ENCODE measurements at places on chromosomes 3 and 15.

DNA sequence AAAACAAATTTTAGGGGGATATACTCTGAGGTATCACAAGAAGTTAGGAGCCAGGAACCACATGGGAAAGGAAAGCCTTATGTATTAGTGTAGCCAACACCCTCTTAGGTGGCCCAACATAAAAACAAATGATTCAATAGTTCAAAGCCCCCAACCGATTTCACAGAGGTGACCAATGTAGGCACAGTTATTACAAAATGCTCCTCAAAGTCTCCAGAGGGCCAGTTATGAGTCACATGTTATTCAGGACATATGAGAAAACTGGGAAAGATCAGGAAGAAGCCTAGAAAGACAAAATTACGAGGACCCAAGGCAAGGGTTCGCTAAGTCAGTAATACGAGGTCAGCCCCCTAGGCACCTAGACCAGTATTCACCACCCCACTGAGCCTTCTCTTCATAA is 29.9 kb upstream of the FBN1 start:
- no peak overlapping the region for H3K4me3 ChIP-seq
- H3K27me3 ChIP-seq = no peaks in the 10 kb centered on the region
- no peak for DNase-seq
- no peaks in the 10 kb centered on the region for H3K36me3 ChIP-seq
- H3K4me1 ChIP-seq = no peaks in the 10 kb centered on the region
- no peak overlapping the region for H3K27ac ChIP-seq

- H3K27ac ChIP-seq = no peak overlapping the region
- no peaks in the 10 kb centered on the region for H3K27me3 ChIP-seq
- no peak overlapping the region for H3K4me3 ChIP-seq
- no peak for DNase-seq
- H3K4me1 ChIP-seq = no peaks in the 10 kb centered on the region
- no peaks in the 10 kb centered on the region for H3K36me3 ChIP-seq
These were observed 354.7 kb downstream of the FGF12 start for GRCh38 chr3:192372616-192373015.

DNA sequence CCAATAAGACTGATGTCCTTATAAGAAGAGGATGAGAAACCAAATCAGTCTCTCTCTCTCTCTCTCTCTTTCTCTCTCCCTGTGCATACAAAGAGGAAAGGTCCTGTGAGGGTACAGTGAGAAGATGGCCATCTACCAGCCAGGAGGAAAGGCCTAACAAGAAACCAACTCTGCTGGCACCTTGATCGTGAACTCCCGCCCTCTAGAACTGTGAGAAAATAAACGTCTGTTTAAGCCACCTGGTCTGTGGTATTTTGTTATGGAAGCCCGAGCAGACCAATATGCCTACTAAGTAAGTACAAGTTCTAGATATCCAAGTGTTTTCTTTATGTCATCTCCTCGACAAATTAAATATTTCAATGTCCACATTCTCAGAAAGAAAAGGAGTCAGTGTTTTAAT is 44.9 kb upstream of the TMC3 start:
- peaks cover 24% of the 10 kb centered on the region for H3K27me3 ChIP-seq
- H3K27ac ChIP-seq = no peak overlapping the region
- no peaks in the 10 kb centered on the region for H3K4me1 ChIP-seq
- no peaks in the 10 kb centered on the region for H3K36me3 ChIP-seq
- no peak overlapping the region for H3K4me3 ChIP-seq

DNA sequence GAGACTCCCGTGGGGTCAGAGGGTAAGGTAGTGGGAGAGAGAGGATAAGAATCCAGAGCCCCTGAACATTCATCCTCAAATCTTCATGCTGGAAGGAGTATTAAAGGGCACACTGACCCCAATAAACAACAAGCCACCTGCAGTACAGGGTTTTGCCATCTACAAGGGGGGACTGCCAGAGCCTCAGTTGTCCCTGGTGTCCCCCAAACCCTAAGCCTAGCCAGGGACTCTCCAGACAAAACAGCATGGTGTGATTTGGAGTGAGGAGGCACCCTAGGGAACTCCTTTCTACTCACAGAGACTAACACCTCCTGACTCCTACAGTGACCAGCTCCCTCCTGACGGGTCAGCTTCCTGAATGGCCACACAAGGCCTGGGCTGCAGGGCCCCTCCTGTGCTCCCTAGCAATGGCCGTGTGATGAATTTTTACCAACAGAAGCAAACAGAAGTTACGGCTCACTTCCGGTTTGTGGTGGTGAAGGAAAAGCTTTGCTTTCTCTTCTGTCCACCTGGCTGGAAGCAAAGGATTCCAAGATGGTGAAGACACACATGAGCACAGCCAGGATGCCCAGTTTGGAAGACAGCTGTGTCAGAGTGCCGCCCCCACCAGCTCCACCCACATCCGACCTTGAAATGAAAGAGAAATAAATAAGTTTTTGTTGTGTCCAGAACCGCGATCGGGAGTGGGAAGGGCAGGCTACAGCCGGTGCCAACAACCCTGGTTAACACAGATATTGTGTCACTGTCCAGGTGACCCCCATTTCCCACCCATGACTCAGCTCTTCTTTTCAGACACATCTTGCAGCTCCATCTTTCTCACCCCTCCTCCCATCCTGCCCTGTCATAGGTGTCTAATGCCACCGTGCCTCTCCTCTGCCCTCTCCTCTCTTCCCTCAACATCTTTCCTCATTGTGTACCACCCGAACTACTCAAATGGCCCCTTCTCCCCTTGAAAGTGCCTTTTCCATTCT is 69.6 kb upstream of the ATP13A3 start:
- no peak for DNase-seq
- H3K4me3 ChIP-seq = no peak overlapping the region
- H3K27ac ChIP-seq = no peak overlapping the region
- H3K36me3 ChIP-seq = no peaks in the 10 kb centered on the region

DNA sequence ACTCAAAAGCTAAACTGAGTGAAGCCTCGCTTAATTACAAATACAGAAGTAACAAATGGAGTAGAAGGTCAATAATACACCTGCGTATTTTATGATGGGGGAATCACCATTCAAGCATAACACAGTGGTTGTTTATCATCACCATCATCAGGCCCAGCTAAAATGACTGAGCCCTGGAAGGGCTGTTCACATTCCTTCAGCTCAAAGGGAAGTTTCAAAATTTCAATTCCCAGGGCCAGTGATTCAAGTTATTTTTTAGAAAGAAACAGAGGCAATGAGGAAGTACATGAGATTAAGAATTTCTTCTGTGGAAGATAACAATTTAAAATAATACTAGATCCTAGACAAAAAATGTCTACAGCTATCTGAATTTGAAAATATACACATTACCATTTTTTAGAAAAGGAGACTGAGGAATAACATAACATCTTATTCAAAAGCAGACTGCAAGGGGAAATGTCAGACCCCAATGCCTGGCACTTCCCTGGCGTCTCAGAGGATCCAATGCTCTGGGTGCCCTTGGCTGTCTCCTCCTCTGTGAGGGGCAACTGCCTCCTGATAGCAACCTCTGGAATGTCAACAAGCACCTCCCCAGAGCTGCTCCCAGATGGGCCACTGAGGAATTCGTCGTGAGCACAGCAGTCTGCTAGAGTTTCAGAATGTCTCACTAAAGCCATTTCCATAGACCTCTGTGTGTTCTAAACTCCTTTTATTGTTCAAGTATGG is 22.8 kb downstream of the EHD4 start:
- H3K4me3 ChIP-seq = no peak overlapping the region
- H3K27me3 ChIP-seq = no peaks in the 10 kb centered on the region
- H3K36me3 ChIP-seq = no peaks in the 10 kb centered on the region
- no peak for DNase-seq
- H3K4me1 ChIP-seq = peaks cover 5% of the 10 kb centered on the region

DNA sequence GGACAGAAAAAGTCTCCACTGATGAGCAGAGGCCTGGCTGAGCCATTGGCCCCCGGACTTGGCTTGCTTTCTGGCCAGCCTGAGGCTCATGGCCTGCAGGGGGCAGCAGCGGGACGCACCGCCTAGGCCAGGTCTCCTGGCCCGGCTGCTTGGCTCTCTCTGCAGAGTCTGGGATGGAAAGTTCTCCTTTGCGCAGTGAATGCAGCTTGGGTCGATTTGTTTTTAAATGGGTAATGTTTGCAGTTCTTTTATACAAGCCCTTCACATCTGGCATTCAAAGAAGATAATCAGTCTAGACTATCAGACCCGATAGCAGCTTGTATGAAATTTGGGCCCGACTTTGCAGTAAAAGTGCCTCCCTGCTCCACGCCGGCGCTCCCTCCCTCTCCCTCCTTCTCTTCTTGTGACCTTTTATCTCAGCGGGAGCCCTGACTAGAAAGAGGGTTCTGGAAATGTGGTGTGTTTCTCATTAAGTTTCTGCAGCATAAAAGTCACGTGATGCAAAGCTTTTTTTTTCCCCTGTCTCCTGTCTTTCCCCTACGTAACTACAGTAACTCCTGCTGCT is 59.9 kb downstream of the ZNF621 start:
- no peaks in the 10 kb centered on the region for H3K4me1 ChIP-seq
- H3K27me3 ChIP-seq = no peaks in the 10 kb centered on the region
- H3K36me3 ChIP-seq = no peaks in the 10 kb centered on the region

GRCh38 chr3:188068342-188068741 is 85.6 kb upstream of the LPP start:
- peaks cover 9% of the 10 kb centered on the region for H3K4me1 ChIP-seq
- H3K27me3 ChIP-seq = no peaks in the 10 kb centered on the region
- no peak for DNase-seq
- H3K36me3 ChIP-seq = no peaks in the 10 kb centered on the region
- H3K4me3 ChIP-seq = no peak overlapping the region

GRCh38 chr3:149638228-149639092 is 19.4 kb downstream of the WWTR1 start:
- H3K4me1 ChIP-seq = 0 out of 2 replicates have a peak, but pooled peaks cover 6% of the 10 kb centered on the region
- no peaks in the 10 kb centered on the region for H3K27me3 ChIP-seq
- no peak overlapping the region for H3K4me3 ChIP-seq

DNA sequence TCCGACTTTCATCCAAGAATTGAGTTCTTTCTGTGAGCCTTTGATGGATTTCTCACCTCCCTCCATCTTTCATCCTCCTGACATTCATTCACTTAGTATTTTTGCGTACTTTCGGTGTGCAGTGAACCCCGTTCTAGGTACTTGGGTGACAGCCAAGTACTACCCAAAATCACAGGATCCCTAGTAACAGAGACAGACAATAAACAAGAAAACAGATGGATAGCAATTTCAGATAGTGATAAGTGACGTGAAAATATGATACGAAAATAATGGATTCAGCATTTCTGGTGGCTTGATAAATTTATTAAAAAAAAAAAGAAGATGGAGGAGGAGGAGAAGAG is 264 bp upstream of the CMTM6 start:
- no peak for DNase-seq
- H3K4me3 ChIP-seq = peak overlapping the region; percentile 79
- no peaks in the 10 kb centered on the region for H3K36me3 ChIP-seq
- H3K4me1 ChIP-seq = peaks cover 8% of the 10 kb centered on the region

GRCh38 chr15:45918839-45919238 is 284.0 kb downstream of the SQOR start:
- H3K36me3 ChIP-seq = no peaks in the 10 kb centered on the region
- no peaks in the 10 kb centered on the region for H3K27me3 ChIP-seq
- no peak for DNase-seq
- no peak overlapping the region for H3K4me3 ChIP-seq
- peaks cover 6% of the 10 kb centered on the region for H3K4me1 ChIP-seq
- H3K27ac ChIP-seq = no peak overlapping the region

DNA sequence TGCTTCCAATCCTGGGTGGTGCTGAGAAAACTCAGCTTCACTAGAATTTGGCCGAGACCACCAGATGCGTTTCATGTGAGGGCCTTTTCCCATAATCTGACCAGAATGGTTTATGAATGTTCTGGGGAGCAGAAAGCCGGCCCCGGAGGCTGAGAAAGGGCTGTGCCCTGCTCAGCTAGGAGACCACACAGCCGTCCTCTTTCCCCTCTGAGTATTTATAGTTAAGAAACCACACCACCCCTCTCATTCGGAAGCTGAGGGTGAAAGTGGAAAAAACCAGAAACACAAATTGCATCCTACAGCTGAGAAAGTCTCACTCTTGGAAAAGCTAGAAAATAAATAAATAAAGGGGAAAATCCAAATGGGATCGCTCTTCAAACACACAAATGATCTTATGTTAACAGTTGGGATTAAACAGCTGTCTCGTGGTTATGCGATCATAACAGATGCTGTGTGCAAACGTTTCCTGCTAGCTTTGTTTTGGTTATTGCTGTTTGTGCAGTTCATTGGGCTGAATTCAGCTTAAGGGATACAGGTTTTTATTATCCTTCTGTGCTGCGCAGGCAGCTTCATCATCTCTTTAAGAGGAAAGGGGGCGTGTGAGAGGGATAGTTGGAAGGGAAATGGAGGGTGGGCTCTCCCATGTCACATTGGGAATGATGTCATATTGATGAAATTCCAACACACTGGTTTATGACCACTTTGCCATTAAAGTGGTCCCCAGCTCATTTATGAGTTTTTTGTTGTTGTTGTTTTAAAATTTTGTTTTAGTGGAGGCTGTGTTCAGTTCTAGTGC is 1026.2 kb upstream of the NR2F2 start:
- no peaks in the 10 kb centered on the region for H3K27me3 ChIP-seq
- no peak for DNase-seq
- no peaks in the 10 kb centered on the region for H3K4me1 ChIP-seq
- H3K27ac ChIP-seq = no peak overlapping the region
- H3K4me3 ChIP-seq = no peak overlapping the region

DNA sequence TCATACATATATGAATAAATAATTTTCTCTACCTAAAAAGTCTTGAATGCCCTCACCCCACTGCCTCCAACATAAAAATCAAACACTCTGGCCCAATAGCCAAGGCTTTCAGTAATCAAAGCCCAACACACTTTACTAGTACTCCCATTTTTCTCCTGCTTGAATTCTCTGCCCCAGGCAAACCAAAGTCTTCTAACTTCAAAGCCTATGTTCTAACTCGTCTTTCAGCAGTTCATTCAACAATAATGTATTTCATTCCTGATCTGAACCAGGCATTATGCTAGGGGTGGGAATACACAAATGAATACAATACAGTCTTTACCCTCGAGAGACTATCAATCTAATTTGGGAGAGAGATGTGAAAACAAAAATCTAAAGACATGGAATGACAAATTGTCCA is 11.4 kb upstream of the ZNF592 start:
- no peak overlapping the region for H3K27ac ChIP-seq
- no peaks in the 10 kb centered on the region for H3K36me3 ChIP-seq
- no peaks in the 10 kb centered on the region for H3K27me3 ChIP-seq
- H3K4me1 ChIP-seq = peaks cover 43% of the 10 kb centered on the region
- DNase-seq = no peak
- no peak overlapping the region for H3K4me3 ChIP-seq

DNA sequence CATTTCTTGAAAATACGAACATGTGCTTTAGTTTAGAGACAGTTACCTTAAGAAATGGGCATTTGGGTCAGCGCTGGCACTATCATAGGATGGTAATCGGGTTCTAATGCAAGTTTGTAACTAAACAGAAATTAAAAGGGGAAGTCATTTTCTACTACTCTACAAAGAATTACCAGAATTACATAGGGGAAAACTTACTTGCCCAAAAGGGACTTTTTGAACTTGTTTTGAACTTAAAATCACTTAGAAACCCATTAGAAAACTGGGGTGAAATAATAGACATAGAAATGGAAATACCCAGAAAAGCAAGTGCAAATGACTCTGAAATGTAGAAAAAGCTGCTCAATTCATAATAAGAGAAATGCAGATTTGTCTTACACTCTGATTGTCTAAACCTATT is 44.9 kb downstream of the SPATA16 start:
- H3K27ac ChIP-seq = no peak overlapping the region
- no peak overlapping the region for H3K4me3 ChIP-seq
- no peaks in the 10 kb centered on the region for H3K36me3 ChIP-seq
- no peaks in the 10 kb centered on the region for H3K4me1 ChIP-seq
- DNase-seq = no peak

All from PC-9 (cell line).